ENCODE measurements at places on chromosomes 13 and 19.

GRCh38 chr19:2743099-2743498 is 3.3 kb upstream of the SLC39A3 start:
- DNase-seq = no peak

DNA sequence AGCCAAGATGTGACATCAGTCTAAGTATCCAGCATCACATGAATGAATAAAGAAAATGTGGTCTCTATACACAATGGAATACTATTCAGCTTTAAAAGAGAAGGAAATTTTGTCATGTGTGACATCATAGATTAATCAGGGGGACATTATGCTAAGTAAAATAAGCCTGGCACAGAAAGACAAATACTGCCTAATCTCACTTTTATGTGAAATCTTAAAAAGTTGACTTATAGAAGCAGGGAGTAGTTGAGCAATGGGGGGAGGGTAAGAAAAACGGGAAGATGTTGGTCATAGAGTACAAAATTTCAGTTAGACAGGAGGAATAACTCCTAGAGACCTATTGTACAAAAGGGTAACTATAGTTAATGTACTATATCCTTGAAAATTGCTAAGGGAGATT is 10.4 kb upstream of the LCP1 start:
- DNase-seq = no peak

- no peak for DNase-seq
These were observed 5.0 kb downstream of the NDUFA13 start for GRCh38 chr19:19520989-19521388.

- no peak for DNase-seq
These were observed 1.8 kb downstream of the TLE2 start for GRCh38 chr19:3027292-3027691.

- DNase-seq = no peak
These were observed 373 bp downstream of the TNFAIP8L1 start for GRCh38 chr19:4639531-4640246.

DNA sequence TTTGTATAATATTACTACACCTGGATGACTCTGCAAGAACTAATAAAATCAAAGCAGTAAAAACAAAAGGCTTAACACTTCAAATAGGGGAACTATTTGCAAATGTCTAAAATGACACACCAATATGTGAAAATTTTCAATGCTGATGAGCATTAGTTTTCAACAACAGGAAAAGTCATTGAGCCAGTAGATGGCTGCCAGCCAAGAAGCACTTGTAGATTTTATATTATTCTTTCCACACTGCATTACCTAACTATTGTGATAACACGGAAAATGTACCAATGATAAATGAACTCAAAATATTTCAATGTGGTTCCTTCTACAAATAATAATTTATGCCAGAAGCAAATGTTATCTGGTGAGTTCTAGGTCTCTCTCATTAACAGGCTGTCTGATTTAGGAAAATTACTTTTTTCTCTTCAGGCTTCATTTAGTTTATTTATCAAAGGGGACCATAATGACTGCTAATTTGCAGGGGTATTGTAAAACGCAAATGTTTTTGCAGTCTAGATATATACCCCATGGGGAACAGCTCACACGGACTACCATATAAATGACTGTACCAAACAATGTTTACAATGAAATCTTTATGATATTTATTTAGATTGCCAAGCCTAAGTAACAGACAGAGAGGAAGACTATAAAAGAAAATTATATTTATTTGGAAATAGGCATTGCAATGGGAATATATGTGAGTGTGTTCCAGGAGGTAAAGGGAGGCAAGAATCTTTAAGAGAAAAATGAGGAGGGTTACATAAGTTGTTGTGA is 407.8 kb downstream of the LIG4 start:
- DNase-seq = no peak

DNA sequence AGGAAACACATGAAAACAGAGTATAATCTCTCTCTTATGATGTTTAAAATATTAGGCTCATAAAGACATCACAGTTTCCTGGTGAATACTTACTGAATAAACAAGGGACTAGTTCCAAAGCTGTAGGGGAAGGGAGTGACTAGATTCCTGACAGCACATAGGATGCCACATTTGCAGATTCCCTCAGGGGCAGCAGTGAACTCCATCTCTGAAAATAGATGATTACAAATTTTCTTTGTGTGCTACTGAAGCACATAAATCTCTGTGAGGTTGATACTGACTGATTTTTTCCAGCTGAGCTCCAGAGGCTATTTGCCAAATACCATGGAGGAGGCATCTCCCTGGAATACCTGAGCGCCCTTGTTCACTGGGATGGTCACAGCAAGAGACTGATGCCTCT is 77.3 kb downstream of the FGF9 start:
- no peak for DNase-seq

DNA sequence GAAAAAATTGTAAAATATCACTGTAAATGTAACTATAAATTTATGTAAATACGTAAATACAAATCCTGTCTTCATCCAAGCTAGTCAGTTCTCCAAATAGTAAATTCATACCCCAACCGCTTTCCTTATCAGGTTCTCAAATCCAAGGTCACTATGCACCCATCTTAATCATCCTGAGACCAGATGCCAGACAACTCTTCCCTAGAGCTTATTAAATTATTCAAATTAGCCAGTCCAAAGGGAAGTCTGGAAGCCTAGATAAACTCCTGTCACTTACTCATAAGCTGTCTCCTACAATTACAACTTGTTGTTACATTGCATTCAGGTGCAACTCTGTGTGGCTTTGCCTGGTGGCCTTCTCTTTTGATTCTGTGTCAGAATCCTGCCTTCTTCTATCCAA is 836.1 kb upstream of the PCDH20 start:
- no peak for DNase-seq

DNA sequence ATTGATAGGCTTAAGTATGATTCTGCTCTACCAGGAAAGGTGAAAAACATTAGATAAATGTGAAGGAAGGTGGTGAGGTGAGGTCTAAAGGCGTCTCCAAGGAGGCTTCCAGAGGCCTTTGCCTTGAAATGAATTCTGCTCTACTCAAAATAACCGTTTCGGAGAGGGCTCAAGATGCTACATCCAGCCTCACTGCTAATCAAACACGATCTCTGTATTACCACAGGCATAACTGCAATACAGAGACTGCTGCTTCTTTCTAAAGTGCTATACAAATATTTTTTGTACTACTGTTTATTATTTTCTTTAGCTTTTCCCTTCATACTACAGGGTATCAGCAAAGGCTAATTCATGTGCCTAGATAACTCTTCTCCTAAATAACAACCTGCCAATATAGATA is 16.8 kb downstream of the MBNL2 start:
- DNase-seq = no peak

GRCh38 chr19:13712767-13713201 is 51.5 kb upstream of the MRI1 start:
- DNase-seq = no peak

- DNase-seq = no peak
These were observed 19.8 kb upstream of the CEACAM4 start for GRCh38 chr19:41646589-41647204.

DNA sequence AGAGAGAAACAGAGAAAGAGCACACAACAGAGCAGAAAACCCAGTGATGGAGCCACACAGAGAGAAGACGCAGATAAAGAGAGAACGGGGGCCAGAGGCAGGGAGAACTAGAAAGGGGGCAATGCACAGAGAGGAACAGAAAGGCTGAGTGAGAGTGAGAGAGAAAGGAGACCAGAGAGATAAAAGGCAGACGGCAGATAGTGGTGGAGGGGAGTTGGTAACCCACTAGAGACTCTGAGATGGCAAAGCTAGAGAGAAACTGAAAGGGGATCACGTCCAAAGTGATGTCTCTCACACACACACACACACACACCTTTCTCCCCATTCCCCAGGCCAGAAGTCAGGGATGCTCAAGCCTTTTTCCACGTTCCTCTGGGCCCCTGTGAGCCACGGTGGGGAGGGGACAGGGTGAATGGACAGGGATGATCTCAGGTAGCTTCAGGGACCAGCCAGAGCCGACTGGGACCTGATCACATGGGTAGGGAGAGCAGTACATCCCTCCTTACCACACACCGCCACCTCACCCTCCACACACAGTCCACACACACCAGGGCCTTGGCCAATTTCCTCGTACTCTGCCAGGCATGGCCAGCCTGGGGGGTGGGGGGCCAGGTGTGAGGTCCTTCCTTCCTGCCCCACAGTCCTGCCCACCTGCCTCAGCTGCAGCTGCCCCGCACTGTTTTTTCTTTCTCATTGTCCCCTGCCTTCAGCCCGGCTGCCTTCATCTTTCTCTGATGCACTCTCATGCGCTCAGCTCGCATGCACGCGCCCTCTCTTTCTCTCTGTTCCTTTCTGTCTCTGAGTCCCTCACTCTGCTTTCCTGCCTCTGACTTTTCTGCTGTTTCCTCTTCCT is 22.5 kb upstream of the POU2F2 start:
- no peak for DNase-seq

DNA sequence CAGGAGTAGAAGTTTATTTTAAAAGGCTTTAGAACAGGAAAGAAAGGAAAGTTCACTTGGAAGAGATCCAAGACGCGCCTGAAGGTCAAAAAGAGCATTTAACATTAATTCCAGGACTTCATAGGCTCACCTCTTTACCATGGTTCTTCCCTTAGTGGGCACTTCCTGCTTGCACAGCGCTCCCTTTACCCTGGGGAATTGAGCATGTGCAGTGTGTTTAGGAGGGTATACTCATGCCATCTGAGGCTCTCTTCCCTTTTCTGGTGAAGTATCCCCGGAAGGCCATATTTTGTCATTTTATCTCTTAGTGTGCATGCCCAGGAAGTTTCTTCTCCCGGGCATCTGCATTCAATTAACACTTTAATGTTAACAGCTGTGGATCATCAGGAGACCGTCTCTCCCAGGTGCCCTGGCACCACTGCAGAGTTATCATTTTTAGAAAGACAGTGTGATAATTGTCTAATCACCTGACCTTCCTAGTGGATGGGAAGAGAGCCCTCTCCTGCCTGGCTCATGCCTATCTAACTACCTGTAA is 66.1 kb upstream of the ABCC4 start:
- no peak for DNase-seq

- DNase-seq = no peak
These were observed 14.1 kb downstream of the SH3GL1 start for GRCh38 chr19:4386041-4386782.

DNA sequence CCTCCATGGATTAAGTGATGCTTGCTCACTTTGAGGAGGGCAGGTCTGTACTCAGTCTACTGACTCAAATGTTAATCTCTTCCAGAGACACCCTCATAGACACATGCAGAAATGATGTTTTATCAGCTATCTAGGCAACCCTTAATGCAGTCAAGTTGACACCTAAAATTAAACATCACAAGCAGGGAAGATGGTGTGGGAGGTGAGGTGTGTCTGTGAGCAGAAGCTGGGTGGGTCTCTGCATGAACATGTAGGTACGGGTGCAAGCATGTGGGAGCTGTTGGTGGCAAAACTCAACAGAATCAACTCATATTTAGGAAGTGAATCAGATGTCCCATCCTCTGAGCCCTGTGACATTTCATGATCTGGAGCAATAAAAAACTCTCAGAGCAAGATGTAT is 249.2 kb upstream of the SGCG start:
- DNase-seq = no peak
